ENCODE measurements at places on chromosomes 1 and 21.

DNA sequence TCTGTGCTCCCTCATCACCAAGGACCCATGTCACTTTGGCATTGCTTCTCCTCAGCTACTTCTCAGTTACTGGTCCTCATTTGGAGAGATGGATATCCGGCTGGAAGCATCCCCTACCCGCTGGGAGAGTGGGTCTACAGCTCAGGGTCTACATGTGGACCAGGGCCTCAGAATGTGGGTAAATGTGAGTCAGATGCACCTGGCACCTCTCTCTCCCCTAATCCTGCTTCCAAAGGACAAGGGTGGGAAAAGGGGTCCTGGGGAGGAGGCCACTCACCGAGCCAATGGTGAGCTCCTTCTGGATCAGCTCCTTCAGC lies 908 bp downstream of the S100A6 start:
- no peak for DNase-seq

DNA sequence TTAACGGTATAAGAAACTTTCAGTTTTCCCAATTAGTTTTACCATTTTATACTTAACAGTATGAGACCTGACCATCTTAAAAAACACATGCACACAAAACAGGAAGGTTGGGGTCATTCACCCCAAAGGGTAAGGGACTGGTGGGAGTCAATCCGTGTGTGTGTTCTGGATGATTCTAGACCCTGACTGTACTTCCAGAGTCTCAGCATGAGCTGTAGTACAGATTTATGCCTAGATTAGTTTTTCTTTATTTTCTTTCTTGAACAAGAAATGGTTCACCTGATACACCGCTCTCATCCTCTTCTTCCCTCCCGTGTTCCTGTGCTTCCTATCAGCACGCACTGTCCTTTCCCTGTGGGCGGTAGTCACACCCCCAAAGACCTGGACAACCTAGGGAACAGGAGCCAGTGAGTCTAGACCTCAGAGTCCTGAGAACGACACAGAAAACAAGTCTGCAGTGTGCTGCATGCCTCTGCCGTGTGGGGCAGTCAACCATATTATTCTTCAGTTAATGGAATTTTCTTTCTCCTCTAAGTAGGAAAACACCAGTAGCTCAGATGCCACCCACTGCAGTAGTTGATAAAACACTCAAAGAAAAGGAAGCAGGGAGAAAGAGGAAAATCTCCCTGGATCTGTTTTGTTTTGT lies 38.9 kb upstream of the MRPS6 start:
- DNase-seq: no peak

GRCh38 chr1:218965821-218966220 lies 207.9 kb upstream of the LYPLAL1 start:
- DNase-seq: no peak

DNA sequence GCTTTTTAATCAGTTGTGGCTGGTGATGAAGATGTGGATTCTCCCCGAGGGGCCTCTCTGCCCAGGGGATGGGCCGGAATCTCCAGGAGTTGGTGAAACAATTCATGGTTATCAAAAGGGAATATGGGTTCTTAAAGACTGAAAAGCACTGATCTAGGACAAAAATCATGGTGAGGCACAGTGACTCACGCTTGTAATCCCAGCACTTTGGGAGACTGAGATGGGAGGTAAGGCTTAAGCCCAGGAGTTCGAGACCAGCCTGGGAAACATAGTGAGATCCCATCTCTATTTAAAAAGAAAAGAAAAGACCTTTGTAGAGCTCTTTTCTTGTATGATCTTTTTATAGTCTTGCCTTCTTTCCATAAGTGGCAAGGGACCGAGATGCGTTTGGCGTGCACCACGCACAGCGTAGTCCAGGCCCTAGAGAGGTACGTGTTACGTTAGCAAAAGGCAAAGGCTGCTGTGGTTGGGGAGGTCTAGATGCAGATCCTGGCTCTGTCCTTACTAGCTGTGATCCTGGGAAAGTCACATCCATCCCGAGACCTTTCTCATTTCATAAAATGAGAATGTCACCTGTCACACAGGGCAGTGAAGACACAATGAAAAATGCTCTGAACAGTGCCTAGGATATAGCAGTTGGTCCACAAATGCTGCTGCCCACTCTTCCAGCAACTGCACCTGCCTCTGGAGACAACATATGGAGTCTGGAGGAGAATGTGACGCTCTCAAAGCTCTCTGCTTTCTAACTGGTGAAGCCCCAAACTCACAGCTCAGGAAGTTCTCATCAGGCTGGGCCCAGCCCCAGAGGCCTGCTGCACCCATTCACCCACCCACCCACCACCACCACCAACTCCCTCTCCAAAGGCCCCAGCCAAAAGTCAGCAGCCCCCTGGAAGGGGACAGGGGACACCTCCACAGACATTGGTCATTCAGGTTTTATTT lies 54.8 kb downstream of the KIF21B start:
- no peak for DNase-seq

DNA sequence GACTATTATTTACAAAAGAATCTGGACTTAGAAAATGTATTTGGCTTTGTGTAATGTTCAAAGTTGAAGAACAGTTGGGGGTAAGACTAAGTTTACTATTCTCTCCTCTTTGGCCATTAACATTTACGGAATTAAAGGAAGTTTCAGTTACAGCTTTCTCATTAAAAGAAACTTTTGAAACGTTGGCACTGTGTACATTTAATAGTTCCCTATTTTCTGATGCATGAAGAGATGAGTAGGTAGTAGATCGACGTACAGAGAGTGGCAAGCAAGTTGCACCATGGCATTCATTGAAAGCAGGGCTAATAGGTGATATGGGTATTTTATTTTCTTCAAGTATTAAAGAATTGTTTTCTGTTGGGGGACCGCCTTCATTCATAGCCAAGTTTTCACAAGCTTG lies 3.2 kb downstream of the ASPM start:
- DNase-seq: no peak

DNA sequence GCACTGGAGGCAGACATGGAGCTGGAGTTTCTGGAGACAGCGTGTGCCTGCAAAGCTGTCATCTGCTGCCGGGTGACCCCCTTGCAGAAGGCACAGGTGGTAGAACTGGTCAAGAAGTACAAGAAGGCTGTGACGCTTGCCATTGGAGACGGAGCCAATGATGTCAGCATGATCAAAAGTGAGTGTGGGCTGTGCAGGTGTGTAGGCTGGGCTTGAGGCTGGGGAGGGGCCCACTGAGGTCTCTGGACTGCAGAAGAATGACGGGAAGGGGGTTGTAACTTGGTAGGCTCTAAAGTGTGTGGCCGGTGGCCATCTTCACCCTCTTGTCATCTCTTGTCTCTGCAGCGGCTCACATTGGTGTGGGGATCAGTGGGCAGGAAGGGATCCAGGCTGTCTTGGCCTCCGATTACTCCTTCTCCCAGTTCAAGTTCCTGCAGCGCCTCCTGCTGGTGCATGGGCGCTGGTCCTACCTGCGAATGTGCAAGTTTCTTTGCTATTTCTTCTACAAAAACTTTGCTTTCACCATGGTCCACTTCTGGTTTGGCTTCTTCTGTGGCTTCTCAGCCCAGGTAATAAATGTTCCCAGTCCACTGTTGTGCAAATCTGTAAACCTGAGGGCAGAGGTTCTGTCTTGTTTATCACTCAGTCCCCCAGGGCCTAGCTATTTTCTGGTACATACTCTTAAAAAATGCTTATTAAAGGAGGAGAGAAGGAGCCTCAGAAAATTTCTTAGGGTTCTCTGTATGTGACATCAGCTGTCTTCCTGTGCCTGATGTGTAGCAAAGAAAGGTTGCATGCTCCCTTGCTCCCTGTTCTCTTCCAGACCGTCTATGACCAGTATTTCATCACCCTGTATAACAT lies 19.9 kb downstream of the ATP8B2 start:
- DNase-seq: peak; percentile 60

DNA sequence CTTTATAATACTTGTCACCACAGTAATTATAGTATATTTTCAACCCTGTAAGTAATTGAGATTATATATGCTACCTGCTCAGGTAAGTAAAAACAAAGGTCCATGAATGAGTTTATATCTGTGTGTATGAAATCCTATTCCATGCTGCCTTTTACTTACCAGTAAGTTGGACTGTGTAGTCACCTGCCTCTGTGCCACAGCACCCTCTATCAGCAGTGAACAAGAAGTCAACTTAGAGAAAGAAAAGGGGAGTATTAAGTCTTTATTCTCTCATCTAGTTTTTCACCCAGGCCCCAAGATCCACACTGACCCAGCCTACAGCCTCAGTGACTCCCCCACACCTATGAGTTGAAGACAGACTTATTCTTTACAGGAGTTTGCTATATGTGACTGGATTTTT lies 36.9 kb upstream of the IFI16 start:
- no peak for DNase-seq
